ENCODE measurements at places on chromosomes 3 and 15.

GRCh38 chr3:43689766-43690399, 855 bp upstream of the ABHD5 start:
- no peak for DNase-seq

GRCh38 chr3:100400419-100400779, 490 bp downstream of the TOMM70 start:
- peak; percentile 64 for DNase-seq

DNA sequence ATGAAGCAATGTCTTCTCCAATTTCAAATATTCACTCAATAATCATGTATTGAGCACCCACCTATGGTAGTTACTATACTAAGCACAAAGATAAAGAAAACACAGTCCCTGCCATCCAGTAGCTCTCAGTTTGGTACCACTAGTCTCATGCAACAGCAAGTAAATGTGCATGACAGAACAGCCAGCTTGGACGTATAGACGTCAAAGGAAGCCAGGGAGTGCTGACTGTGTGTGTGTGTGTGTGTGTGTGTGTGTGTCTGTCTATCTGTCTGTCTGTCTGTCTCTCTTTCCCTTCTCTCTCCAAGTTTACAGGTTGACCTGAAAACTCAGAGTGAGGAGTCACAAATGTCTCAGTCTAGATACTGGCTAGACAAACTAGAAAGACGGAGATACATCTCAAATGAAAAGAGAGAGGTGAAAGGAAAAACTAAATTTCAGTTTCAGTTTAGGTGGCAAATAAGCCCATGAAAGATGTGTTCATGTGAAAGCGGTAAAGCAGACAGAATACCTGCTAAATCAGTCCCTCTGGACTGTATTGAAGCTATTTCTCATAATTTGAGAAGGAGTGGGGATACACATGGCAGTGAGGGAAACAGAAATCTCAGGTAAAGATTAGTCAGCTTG, 141.1 kb upstream of the PTPRG start:
- no peak for DNase-seq

- no peak for DNase-seq
Measured at GRCh38 chr15:22262613-22263020, 182.3 kb downstream of the OR4M2 start.

- no peak for DNase-seq
Measured at GRCh38 chr3:139427283-139428060, 38.0 kb upstream of the COPB2 start.

GRCh38 chr15:45221053-45221599, 30.9 kb upstream of the SLC28A2 start:
- DNase-seq = no peak

DNA sequence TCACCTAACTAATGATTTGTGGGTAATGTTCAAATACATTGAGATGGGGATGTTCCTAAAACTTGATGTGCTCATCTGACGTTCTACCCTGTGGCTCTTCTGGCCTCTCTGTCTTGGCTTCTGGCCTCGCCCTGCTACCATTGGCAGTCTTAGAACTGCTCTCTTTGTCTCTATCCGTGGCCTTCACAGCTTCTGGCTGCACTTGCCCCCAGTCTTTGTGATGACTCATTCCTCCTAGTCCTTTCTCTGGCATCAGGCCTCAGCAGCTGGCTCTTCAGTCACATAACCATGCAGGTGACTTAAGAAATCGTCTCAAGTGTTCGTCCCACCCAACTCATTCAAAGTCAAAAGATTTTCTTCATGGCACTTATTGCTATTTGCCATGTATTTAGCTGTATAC, 188.1 kb downstream of the BBX start:
- DNase-seq = no peak

DNA sequence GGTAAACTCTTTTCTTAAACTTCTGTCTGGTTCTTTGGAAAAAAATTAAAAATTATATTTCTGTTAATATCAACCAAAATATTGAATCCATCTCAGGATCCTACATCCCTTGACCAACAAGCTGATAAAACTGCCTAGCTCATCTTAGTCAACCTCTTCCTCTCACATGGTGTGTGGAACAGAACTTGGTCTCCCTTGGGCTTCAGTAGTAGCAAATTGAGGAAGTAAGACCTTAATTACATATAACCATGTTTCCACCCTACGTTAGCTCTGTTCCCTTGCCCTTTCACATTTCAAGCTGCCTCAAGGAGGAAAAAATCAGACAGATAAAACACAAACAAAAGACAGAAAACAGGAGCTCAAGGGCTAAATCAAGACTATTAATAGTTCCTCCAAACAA, 116.4 kb downstream of the GREM1 start:
- no peak for DNase-seq

GRCh38 chr3:9770276-9770812, 597 bp upstream of the CAMK1 start:
- no peak for DNase-seq

- peak; percentile 78 for DNase-seq
Measured at GRCh38 chr15:85858586-85859375, 64.1 kb upstream of the KLHL25 start.

DNA sequence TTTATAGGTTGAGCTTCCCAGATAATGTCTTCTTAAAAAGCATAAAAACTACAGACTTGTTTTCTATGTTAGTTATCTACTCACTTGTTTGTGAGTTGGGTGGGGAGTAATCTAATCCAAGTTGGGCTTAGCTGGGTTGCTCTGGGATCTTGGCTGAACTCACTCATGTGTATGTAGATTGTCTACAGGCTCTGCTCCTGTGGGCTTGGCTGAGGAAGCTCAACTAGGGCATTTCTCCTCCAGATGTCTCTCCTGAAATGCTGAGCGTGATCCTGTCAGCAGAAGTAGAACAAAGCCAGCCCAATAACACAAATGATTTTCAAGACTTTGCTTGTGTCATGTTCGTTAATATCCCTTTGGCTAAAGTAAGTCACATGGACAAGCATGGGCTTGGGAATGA, 17.3 kb downstream of the KCNH8 start:
- no peak for DNase-seq

GRCh38 chr3:182364723-182365650, 428.3 kb upstream of the ATP11B start:
- no peak for DNase-seq

- no peak for DNase-seq
Measured at GRCh38 chr15:44207643-44208042, 12.6 kb upstream of the FRMD5 start.

DNA sequence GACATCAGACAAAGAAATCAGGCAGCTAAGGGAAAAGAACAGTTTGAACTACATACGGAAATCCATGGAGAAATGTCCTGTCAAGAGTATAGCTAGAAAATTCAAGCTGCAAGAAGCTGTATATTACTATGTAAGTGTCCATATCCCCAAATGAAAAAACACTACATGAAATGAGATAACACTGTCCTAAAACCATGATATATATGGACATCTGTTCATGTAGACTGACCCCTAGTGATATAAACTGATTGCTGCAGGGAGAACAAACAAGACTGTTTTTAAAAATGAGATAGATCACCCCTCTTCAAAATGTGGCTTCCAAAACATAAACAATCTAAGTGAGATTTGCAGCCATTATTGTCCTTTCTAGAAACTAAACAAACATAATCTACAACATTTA, 985.6 kb downstream of the EPHA3 start:
- no peak for DNase-seq

GRCh38 chr3:185757176-185757575, 67.7 kb downstream of the IGF2BP2 start:
- DNase-seq = no peak

GRCh38 chr15:94670438-94671034, 439.2 kb downstream of the MCTP2 start:
- DNase-seq = peak; percentile 40

- DNase-seq = no peak
Measured at GRCh38 chr3:150133293-150133692, 162.6 kb upstream of the PFN2 start.

DNA sequence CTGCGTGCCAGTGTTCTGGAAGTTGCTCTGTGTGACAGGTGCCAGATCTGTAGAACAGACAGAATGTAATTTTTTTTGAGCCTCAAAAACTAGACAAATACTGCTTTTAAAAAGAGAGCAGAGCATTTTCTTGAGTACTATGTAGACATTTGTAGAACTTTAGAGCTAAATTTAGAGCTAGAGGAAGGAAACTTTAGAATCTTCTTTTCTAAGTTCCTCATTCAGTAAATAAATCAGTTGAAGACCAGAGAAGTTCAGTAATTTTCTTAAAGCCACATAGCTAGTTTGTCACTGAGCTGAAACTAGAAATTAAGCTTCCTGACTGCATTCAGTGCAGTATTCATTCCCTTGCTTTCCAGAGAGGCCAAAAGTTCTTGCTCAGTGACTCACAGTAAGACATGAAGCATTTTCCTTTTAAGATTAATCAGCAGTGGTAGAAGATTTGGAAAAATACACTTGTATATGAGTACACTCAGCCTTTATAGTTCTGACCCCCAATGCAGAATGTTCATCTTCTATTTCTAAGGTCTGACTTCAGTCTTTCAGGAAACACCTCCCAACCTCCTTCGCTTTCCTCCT, 83.6 kb upstream of the TSEN2 start:
- no peak for DNase-seq

GRCh38 chr3:46862369-46863025, 747 bp downstream of the MYL3 start:
- no peak for DNase-seq

GRCh38 chr15:97976129-97976528, 15.6 kb downstream of the ARRDC4 start:
- no peak for DNase-seq

DNA sequence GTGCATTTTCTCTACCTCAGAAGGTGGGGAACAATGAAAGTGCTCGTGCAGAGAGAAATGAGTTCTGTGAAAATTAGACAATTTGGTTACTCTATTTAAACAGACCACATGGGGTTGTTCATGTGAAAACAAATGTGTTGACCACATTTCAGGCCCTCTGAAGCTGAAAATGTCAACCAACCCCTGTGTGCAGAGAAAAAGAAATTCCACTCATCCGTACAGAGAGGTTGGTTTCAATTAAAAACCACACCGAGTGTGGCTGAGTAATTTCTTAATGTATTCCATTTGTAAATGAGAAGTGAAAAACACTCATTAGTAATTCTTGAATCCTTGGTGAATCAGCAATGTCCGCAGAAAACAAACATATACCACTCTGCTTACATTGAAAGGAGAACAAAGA, 46.9 kb upstream of the SLC7A14 start:
- no peak for DNase-seq

DNA sequence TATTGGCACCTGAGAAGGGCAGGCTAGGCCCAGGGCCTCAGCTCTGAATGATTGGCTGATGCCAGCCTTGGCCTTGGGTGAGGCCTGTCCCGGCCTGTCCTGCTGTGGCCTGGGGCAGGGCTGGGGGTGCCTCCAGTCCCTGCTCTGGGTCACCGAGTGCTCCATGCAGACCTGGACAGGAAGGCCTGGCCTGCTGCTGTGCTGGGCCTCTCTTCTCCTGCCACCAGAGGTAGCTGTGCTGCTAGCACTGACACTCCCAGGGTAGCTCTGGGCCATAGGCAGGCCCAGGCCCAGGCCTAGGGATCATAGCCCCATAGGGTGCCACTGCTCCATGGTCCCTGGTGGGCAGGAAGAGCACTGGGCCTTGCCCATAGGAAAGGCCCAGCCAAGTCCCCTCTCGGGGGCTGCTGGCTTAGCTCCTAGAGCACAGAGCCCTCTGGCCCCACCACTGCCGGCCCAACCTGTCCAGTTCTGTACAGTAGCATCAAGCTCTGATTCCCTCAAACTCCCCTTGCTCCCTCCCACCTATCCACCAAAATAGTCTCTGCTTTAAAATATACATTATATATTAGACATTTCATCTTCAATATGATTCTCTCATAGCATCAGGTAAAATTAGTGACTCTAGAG, 18.2 kb downstream of the ABTB1 start:
- peak; percentile 14 for DNase-seq

DNA sequence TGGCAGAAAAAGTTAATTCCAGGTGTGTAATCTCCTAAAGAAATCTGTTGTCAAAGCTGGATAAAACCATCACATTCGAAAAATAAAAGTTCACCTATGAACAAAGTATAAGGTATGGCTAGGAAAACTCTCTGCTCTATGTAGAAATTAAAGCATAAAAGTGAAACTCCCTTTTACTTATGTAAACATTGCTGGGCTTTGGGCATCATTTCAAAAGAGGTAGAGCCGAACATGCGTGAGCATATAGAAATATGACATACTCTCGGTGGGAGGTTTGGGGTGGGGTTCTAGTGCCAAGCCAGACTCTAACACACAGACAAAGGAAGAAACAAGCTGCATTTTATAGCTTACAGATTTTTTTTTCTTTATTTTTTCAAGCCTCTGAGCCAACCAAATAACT, 306.8 kb upstream of the ATP11B start:
- no peak for DNase-seq

DNA sequence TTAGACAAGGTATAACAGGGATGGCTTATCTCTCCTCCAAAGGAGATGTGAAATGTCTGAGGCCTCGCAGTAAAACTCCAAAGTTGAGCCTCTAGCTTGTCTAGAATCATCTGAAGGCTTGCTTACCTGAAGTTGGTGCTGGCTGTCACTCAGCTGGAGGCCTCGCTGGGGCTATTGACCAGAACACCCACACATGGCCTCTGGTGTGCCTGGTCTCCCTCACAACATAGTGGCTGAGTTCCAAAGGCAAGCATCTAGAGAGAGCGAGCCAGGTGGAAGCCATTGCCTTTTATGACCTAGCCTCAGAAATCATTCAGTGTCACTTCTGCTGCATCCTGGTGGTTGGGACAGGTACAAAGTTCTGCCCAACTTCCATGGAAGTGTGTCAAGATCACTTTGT, 17.4 kb upstream of the RNU6-1 start:
- DNase-seq = no peak

DNA sequence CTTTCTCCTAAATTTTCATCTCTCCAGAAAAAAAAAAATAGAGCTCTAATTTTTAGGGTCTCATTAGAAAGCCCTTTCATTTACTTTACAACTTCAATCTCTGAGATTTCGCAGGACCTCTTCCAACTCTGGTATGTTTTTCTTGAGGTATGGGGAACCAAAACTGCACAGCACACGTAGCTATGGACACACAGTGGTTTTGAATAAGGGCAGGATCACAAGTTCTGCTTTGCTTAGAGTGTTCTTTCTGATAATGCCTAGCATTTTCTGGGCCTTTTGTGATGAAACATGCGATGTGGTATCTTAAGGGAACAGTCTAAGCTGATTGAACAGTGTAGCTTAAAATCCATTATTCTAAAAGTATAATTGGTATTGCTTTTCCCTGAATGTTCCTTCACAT, 25.3 kb downstream of the ZNF592 start:
- no peak for DNase-seq

- DNase-seq = no peak
Measured at GRCh38 chr3:87968668-87969067, 90.1 kb downstream of the CGGBP1 start.

DNA sequence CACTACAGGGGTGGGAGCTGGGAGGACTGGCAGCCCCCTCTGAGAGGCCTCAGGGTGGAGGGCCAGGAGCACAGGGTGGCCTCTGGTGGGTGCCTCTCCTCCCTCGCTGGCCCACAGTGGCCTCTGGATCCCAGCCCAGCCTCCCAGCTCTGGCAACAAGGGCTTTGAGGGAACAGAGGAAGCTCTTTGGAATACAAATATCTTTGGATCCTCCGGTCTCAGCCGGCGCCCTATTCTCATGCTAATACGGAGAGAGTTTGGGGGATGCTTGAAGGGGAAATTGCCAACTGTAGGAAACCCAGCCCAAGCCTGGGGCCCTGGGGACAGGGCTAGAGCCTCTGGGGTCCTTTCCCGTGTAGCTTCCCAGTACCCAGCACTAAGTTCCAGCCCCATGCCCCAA, 33.4 kb upstream of the INSYN1 start:
- DNase-seq = no peak

- no peak for DNase-seq
Measured at GRCh38 chr3:146368882-146369523, 100.4 kb downstream of the PLSCR2 start.

GRCh38 chr3:105253225-105253624, 113.5 kb upstream of the ALCAM start:
- no peak for DNase-seq

- DNase-seq = no peak
Measured at GRCh38 chr3:177753451-177754155, 556.3 kb upstream of the TBL1XR1 start.
